Left colon (tissue), 2 donors: ENCODE measurements at places on chromosomes 16 and 17. TPM values are rescaled to one million over a fixed set of nuclear protein-coding genes. Genes with fewer than 3 reads are reported as not detected.

Gene SLC52A1
- total RNA-seq = 2.5 TPM

Gene RSKR
- total RNA-seq = 10.2 TPM

DNA sequence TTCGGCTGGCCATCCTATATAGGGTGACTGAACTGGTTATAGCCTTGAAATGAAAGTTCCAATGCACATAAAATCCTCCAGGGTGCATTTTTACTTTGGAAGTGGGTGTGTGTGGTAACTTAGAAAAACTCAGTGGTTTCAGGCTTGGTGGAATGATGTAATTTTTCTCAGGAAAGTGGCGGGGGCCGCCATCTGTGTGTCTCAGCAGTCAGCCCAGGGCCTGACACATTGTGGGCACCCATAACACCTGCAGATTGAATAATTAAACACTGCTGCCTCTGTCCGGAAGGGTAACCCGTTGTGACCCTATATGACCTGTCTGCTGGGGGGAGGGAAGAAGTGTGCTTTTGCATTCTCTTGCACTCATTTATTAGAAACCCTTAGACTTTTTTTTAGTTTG, 2.2 kb upstream of the PDP2 start:
- no peak for DNase-seq

DNA sequence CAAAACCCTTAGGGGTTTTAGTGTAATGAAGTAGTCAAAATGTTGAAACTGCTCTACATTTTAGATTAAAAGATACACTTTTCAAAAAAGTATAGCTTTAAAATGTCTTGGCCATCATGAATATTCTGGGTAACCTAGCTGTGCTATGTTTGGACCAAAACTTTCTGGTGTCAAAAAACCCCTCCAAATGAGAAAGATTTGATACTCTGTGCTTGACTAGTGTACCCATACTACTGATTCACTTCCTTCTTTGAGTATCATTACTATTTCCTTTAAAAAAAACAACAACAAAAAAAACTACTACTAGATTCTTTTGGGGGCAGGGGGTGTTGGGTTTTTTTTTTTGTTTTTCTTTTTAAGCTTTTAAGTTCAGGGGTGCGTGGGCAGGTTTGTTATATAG, 37.3 kb downstream of the PTRH2 start:
- DNase-seq = no peak

DNA sequence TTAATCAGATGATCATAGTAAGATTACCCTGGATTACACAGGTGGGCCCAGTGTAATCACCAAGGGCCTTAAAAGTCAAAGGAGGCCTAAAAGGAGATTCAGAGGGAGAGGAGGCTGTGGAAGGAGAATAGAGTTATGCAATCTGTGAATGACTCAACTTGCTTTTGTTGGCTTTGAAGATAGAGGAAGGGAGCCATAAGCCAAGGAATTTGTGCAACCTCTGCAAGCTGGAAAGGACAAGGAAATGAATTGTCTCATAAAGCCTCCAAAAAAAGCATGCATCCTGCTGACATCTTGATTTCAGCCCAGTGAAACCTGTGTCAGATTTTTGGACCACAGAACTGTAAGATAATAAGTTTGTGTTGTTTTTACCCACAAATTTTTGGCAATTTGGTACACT, 109.6 kb downstream of the CNTNAP4 start:
- no peak for DNase-seq
